ENCODE measurements at places on chromosomes 4 and X.

DNA sequence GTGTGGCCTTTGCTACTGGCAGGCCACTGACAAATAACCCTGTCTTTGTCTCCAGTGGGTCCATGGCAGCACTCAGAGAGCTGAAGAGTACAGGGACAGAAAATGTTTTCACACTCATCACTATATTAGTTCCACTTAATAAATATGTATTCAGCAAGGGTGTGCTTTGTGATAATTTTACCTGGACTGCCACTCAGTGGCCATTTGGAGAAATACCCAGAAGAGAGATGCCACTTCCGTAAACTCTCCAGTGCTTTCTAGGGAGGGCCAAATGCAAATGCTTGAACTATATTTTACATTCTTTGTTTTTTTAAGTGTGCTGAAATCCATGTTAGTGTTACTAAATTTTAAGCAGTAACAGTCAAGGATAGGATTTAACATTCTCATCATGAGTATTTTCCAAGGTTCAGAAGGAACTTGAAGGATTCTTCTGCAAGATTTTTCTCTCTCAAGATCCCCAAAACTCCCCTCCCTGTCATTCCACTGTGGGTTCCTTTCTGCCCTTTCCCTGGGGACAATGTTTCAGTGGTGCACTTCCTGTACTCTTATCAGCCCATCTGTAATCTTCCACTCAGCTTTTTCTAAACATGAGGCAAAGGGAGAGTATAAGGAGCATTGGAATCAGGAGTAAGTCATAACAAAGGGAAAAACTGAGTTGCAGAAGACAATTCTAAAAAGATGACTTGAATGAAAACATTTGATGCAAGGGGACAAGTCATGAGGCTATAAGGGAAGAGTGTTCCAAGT lies 46.0 kb downstream of the TFDP3 start:
- DNase-seq: no peak

- no peak for DNase-seq
Measured at GRCh38 chr4:6493658-6494304, 21.4 kb upstream of the PPP2R2C start.

DNA sequence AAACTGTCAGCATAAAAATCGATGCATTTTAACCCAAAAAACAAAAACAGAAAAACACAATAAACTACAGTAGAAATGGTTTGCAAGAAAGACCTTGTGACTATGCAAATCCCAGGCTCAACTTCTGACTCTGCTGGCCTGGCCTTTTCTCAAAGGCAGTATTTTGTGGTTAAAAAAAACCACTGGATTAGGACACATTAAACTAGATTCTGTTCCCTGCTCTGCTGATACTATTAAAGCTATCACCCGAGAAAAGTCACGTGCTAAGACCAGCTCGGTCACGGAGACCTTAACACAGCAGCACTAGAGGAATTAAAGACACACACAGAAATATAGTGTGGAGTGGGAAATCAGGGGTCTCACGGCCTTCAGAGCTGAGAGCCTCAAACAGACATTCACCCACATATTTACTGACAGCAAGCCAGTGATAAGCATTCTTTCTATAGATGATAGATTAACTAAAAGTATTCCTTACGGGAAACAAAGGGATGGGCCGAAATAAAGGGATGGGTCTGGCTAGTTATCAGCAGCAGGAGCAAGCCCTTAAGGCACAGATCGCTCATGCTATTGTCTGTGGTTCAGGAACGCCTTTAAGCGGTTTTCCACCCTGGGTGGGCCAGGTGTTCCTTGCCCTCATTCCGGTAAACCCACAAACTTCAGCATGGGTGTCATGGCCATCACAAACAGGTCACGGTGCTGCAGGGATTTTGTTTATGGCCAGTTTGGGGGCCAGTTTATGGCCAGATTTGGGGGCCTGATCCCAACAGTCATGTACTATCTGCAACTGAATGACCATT lies 16.1 kb downstream of the CBR4 start:
- DNase-seq: no peak

- no peak for DNase-seq
Measured at GRCh38 chr4:87053802-87054767, 119.3 kb downstream of the AFF1 start.

DNA sequence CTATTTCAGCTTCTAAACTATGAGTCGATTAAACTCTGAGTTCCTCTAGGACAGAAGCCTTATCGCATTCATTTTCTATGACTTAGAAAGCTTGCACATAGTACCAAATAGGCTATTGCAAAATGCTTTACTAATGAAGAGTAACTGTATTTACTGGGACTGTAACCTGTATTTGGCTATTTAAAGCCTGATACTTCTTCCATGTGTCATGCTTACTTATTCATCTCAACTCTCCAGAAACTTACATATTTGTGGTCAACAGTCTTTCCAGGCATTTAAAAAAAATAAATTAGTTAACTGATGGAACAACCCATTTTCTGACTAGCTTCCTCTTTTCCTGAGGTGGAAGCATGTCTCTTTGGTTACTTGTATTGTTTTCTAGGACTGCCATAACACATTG lies 467.9 kb downstream of the PCDH11X start:
- DNase-seq: no peak
